NCI-H460 (cell line): ENCODE measurements at places on chromosomes 5 and 9. TPM values are rescaled to one million over a fixed set of nuclear protein-coding genes. Genes with fewer than 3 reads are reported as not detected.

DNA sequence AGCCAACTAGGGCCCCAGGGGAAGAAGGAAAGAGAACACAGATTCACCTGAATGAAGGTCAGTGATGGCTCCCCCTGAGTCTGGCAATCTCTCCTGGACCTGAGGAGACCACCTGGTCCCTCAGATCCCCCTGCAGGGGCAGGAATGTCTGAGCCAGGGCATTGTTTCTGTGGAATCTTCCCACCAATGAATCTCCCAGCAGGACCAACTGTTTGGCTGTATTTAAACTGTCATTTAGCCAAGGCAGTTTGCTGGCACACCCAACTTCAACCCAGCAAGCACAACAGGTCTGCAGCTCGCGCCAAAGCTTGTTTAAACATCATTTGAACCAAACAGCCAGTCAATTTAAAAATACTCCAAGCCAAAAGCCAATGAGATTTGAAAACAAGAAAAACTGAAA lies 92.6 kb downstream of the SH3TC2 start:
- no peak for DNase-seq

DNA sequence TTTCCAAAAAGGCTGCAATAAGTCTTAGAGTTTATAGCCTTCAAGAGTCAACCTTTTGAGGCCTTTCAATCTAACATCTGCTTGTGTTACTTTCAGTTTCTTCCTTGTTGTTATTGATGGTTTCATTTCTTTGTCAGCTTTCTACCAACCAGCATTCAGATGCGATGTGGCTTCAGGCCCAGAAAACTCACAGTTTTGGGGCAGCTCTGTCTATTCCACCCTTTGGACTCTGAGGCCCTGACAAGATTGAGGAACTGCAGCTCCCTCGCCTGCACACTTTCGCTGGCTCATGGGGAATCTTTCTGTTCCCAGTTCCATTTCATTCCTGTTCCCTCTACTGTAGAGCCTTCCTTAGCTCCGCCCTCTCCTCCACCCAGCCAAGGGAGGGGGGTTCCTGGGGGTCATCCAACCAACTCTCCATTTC lies 13.3 kb upstream of the WHRN start:
- no peak for DNase-seq

GRCh38 chr5:28958581-28958980 lies 1920.2 kb upstream of the CDH9 start:
- DNase-seq: no peak

DNA sequence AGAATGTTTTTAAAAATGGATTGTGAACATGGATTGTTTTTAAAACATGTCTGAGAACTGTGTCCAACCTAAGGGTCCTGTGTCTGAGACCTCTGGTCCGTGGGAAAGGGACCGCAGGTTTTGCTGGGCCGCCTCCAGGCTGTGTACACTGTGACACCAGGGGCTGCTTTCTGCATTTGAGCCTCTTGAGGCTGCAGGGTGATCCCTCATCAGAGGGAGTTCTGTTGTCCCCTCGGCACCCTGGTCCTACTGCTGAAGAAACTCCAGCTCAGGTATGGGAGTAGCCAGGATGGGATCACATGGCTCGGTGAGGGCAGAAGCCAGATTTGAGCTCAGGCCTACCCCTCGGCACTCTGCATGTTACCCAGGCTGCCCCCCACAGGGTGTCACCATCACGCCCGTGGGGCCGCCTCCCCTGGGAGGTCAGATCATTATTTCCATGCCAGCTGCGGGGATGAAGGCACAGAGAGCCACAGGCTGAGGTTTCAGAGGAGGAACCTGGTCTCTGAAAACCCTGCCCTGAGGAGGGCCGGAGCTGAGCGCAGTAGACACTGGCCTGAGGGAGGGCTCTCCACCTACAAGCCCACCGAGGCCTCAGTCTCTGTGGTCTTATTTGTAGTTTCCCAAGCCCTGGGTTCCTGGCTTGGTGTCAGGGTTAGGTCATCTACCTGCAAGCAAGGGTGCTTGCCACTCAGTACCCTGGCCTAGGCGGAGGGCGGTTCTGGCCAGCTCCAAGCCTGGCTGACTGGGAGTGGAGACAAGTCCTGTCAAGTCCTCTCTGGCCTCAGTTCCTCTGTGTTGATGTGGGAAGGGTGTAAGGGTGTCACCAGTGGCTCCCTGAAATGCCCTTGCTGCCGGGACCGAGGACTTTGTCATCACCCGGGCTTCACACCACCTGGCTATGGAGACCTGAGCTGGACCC lies 2.8 kb downstream of the PRR7 start:
- DNase-seq: no peak

DNA sequence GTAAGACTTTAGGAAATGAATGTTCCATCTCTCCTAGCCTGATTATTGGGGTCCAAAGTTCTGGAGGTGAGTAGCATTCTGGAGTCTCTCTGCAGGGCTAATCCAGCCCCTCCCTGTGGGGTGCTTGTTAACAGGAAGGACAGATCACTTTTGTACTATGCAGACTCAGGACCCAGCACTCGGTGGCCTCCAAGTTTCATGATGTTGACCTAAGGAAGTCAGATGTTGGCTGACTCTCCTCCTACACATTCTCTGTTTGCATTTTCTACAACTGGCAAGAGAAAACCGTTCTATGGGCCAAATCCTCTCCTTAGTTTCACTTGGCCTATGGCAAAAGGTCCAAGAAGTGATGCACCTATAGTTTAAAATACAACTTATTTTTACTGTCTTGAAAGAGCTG lies 5.5 kb upstream of the PDE8B start:
- no peak for DNase-seq

DNA sequence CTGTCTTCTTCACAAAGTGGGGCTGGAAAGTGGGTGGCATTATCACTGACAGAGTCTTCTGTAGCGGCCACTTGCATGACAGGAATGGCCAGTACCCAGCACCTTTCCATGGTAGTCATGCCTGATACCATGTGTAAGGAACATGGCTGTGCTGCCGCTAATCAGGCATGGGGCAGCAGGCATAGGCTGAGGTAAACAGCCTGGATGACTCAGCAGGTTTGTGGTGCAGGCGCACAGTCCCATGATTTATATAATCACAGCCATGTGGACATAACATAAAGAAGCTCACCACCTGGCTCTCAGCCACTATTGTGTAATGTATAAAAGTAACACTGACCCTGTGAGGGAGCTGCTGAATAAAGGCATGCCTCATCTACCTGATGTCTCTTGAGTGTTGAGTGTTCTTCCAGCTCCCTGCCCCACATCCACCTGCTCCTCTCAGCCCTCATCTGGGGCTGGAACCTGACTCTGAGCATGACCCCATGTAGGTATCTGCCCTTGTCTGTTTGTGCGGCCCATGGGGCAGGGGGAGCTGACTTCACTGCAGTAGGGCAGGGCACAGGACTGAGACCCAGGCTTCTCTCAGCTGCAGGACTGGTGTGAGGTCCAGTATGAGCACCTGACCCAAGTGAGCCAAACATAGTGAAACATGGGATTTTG lies 13.2 kb upstream of the ICE1 start:
- DNase-seq: no peak

DNA sequence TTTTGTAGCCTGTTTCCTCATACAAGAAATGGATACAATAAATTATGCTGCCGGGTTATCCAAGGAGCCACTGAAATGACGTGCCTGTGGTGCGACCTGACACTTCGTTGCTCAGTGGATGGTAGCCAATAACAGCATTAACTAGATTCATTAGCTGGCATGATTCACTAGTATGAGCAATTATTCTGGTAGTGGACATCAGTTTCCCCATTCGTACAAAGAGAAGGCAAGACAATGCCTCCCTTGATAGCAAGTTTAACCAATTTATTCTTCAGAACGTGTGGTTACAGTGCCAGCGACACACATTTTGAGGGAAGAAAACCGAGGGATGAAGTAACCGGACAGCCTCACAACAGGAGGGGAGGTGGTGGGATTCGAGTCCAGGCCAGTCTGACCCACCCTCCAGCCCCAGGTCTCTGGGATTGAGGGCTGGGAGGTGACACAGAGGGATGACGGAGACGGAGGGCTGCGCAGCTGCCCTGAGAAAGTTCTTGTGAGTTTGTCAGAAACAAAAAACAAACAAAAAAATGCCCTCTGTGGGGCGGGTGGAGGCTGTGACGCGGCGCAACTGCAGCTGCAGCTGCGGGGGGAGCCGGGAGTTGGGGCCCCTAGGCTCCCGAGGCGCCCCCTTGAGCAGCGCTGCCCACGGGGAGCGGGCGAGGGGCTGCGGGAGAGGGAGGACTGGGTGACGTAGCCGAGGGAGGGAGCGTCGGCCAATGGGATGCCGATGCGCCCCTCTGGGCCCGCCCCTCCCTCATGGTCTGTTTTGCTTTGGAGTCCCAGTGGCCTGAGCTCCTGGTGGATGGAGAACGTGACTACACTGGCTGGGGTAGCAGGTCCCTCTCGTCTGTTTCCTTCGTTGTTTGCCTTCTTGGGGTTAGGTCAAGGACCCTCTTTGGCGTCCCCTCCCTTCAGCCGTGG lies 10.9 kb downstream of the LHX2 start:
- DNase-seq: no peak

GRCh38 chr9:129852579-129852978 lies 17.3 kb downstream of the USP20 start:
- DNase-seq: no peak

DNA sequence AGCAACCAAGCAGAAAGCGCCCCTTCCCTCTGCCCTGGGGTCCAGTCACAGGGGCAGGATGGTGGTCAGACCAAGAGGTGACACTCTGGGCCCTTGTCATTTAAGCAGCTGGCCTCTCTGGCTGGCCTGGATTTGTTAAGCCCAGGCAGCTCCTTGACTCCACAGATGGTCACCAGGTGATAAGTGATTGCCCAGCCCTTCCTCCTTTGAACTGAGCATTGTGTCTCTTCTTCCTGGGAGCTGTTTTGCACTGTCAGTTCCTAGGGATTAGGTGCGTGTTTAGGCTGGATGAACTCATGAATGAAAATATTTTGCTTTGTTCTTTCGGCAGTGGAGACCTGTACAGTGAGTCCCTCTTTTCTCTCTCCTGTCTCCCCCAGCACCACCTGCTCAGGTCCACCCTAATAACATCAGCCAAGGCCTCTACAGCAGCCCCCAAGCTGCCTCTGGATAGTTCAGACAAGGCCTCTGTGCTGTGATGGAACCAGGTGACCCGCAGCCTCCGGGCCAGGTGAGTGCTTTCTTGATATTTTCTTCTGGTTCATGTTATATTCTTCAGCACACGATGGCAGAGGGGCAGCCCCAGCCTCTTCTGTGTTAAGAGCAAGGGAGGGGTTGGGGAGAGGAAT lies 139.7 kb upstream of the PITX1 start:
- DNase-seq: no peak

- DNase-seq: no peak
Measured at GRCh38 chr9:110156416-110156815, 51.5 kb downstream of the C9orf152 start.

GRCh38 chr5:16712178-16712577 lies 95.4 kb upstream of the RETREG1 start:
- DNase-seq: no peak

DNA sequence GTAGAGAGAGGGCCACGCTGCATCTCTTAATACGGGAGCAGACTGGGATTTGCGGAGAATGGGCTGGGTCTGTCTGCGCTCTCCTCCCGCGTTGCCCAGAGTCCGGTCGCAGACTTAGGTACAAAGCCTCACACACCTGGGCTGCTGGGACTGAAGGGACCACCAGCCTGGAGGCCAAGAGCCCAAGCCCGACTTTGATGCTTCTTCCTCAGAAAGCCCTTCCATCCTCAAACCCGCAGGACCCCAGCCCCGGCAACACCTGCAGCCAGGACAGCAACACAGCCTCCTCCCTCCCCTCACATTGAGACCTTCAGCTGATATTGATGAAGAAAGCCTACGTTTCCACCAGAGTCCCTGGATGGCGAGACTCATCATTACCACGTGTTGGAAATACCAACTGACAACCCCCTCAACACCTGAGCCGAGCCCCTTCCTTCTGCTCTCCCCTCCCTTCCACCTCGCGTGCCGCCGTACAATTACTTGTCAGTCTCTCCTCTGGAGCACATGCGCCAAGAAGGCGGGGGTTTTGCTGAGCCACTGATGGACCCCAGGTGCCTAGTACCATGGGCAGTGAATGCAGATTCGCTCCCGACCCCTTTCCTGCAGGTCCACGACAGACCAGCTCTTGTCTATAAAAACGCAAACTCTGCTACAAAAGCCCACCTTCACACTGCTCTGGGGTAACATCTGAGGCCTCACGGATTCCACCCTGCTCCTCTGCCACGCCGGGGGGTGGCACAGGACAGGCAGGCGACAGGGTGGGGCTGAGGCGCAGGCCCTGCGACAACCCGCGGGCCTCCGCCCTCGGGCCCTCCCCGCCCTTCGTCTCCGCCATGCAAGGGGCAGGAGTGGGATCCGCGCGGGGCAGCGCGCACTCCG lies 841 bp downstream of the ASB6 start:
- no peak for DNase-seq

DNA sequence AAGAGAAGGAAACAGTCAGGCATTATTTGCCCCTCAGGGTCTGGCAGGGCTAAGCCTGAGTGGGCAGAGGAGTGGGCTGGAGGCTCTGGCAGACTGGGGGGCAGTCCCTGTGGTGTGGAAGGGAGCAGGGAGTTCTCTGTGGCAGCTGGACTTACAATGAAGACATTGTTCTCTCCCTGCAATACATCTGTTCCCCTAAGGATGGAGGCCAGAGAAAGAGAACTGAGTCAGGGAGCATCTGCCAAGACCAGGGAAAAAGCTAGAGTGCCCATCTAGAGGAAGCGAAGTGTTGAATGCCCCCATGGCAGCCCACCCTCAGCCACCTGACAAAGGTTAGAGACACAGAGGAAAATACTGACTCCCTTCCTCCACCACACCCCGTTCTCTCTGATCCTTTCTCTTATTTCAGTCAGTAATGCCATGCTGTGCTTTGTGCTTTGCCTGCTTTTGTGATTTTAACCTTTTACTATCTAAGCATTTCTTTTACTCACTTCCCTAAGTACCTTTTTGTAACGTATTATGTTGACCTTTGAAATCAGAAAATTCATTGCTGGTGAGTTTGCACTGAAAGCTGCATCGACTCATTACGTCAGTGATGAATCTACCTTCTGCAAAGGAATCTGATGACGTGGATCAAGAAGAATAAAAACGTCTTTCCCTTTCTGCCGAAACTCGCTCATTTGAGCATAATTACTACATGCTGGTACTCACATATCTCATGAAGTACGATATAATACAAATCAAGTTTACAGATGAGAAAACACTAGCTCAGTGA lies 76.0 kb downstream of the ACTL7B start:
- no peak for DNase-seq

DNA sequence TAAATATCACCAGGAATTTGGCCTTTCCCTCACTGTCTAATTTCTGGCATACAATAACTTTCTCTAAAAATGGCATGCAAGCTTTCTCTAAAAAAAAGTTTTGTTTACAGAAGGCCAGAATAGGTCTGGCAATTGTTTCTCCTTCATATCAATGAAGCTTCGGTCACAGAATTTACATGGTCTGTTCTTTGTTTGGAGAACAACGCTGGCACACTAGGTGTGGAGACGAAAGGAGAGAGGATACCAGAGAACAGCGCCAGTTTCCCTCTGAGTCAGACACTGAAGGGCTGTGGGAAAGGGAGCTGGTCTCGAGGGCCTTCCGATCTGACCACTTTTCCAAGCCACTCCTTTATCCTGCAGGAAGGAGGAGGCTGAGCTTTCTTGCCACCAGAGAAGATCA lies 60.1 kb upstream of the ITGA1 start:
- DNase-seq: peak; percentile 1

ENHO gene
- not detected in 2 replicates for total RNA-seq

FOXB2 gene
- total RNA-seq: 0.07 TPM in 1 of 2 replicates, not detected in the other

PCDHB15 gene
- total RNA-seq: 0.12 and 0.20 TPM in 2 replicates

GOLM1 gene
- total RNA-seq: 91.4 and 111 TPM in 2 replicates

PKD2L2 gene
- total RNA-seq: not detected in 2 replicates

ADAMTS6 gene
- 14.3 and 15.0 TPM in 2 replicates for total RNA-seq

CDH9 gene
- total RNA-seq: not detected in 2 replicates

COL5A1 gene
- total RNA-seq: 1.6 and 2.1 TPM in 2 replicates
